ENCODE measurements at places on chromosomes 4 and X.

- DNase-seq, result no peak
Measured at GRCh38 chr4:102715057-102715456, 45.7 kb downstream of the MANBA start.

GRCh38 chr4:47463235-47463956, at the start of gene COMMD8:
TSS of gene COMMD8 (minus strand) at chr4:47463702. CDS start at chr4:47463651, 51 bp downstream.
- peak; percentile 89 for DNase-seq

- DNase-seq, result no peak
Measured at GRCh38 chrX:12372111-12372510, 233.8 kb downstream of the FRMPD4 start.

GRCh38 chr4:99564921-99565320, 1.1 kb upstream of the TRMT10A start:
- DNase-seq, result no peak

GRCh38 chrX:39903937-39904336, 193.8 kb downstream of the BCOR start:
- DNase-seq, result no peak
